ENCODE measurements at places on chromosomes 1 and 21. TPM values are rescaled to one million over a fixed set of nuclear protein-coding genes. Genes with fewer than 3 reads are reported as not detected.

YIPF1 gene
- total RNA-seq = 34.0 TPM

IL10 gene
- not detected for total RNA-seq

C1QC gene
- 4.1 TPM for total RNA-seq

TCHH gene
- total RNA-seq = not detected

IL20 gene
- not detected for total RNA-seq

OR6N1 gene
- total RNA-seq = not detected

Data from hepatocyte (in vitro differentiated cells).